Body of pancreas (tissue), 4 donors: ENCODE measurements at places on chromosomes 5 and 9. TPM values are rescaled to one million over a fixed set of nuclear protein-coding genes. Genes with fewer than 3 reads are reported as not detected.

GRIN3A gene
- total RNA-seq, result under 0.01 TPM

ECM2 gene
- total RNA-seq, result 8.2 TPM

SCGB3A2 gene
- not detected for total RNA-seq

DNA sequence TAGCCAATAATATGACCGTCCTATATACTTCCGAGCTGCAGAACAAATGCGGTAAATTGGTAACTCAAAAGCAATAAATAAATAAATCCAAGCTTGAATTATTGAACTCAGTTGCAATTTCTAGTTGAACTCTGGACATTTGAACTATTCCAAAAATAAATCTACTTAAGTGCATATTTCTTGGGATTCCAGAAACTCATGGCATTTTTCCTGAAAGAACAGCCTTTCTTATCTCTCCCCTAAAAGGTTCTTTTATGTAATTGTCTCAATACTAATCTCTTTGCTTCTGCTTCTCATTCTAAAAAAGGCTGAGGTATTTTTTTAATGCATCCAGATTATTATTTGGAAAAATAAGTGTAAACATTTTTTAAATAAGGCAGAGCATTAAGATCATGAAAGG lies 131.7 kb downstream of the TRPM6 start:
- no peak for DNase-seq

GRCh38 chr5:72224946-72225463 lies 95.0 kb downstream of the MRPS27 start:
- no peak for DNase-seq

DNA sequence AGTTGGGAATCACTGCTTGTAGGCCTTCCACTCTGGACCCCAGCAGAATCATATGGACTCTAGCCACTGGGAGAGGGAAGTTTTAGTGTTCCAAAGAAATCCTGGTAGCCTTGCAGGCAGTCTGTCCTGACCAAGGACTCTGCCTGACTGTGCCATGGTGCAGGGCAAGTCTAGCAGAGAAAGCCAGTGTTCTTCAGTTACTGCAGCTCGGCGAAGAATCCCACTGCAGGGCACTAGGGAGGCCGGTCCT lies 20.3 kb upstream of the MATR3 start:
- no peak for DNase-seq

DNA sequence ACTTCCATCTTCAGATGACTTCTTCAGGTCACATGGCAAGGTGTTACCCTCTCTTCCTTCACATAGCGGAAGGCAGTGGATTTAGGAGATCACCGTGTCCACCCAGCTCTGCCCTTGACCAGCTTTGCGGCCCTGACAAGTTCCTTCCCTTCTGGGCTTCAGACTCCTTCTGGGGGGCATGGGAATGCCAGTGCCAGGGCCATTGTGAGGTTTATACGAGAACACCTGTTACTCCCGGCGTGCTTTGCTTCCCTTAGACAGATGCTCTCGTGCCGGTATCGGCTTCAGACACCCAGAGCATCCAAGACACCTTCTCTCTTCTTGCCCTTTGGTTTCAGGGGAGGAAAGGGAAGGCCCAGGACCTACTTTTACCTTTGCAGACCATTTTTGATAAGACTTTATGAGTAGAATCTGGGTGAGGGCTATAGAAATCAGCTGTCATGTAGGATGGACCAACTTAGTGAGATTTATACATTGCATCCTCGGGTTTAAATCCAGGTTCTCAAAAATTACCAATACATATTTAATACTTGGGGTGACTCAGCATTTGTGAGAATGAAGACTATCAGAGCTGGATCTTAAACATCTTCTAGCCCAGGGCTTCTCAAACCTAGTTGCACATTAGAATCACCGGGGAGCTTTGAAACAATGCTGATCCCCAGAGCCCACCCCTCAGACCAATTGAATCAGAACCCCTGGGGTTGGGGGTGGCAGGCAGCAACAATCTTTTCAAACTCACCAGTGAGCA lies 138.2 kb downstream of the MVB12B start:
- DNase-seq, result no peak

DNA sequence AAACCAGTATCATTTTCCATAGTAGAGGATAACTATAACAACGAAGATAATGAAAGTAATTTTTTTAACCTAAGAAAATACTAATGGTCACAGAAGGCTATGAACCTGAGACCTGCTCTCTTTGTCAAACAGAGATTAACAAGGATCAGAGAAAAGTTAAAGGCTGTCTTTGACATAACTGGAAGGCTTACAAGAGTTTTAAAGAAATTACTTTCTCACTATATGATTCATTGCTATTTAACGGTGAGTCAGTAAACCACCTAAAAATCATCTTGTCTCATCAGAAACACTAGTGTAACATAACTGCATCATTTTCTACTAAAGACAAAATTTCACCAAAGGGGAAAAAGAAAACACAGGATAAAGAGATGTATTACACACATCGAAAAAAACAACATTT lies 19.3 kb downstream of the MLANA start:
- no peak for DNase-seq
